Suprapubic skin (tissue), 4 donors: ENCODE measurements at places on chromosomes 2 and 18.

DNA sequence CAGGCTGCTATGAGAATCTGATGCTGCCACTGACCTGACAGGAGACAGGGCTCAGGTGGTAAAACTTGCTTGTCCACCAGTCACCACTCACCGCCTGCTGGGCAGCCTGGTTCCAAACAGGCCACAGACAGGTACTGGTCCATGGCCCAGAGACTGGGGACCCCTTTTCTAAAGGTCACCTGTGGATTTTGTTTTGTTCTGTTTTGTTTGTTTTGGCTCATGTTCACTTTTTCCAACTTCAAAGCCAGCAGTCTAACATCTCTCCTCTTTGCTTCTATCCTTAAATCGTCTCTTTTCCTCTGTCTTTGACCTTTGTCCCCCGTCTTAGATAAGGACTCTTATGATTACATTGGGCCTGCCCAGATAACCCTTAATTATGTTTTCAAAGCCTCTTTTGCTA is 3.3 kb upstream of the CERKL start:
- no peak for DNase-seq

GRCh38 chr2:176650104-176650837 is 381.0 kb downstream of the MTX2 start:
- DNase-seq: no peak

DNA sequence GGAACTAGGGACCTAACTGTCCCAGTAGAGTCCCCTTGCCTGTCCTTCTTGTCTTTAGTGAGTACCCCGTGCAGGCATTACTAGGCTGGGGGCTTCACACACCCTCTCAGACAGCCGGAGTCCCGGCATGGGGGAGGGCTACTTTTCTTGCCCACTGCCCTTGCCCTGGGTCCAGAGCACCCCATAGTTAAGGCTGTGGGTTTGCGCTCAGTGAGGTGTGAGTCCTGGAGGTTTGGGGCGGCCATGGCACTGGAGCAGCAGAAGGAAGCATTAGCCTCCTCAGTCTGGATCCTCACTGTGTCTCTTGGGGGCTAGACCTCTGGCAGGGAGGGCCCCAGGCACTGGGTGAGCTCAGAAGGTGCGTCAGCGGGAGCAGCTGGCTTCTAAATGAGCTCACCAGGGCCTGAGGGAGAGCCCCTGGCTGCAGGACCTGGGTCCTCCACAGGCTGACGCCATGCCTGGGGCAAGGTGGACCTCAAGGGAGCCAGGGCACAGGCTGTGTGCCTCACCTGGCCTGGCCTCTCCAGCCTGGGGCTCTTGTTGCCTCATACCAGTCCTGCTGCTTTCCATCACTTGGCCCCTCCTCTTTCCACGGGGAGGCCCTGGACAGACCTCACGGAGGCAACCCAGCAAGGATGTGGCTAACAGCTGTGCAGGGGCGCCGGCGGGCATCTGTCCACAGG is 27.4 kb downstream of the HS6ST1 start:
- DNase-seq: no peak

- no peak for DNase-seq
These were observed 22.3 kb downstream of the QPCT start for GRCh38 chr2:37366773-37367172.

GRCh38 chr2:219168526-219168925 is 1.3 kb downstream of the SLC23A3 start:
- DNase-seq: no peak

DNA sequence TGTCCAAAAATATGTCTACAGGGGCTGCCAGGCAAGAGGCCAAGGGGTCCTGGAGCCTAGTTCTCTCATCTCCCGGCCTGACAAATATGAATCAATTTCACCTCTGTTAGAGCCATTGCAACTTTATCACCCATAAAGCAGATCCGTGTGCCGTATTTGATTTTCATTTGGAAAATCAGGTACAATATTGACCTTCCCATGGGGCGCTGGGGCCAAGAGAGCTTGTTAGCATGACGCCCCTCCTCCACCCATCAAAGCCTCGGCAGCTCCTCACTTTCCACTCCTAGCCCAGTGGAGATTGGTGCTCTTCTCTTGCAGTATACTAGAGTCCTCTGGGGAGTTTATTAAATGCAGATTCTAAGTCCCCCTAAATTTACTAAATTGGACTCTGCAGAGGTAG is 96.8 kb downstream of the CAPN13 start:
- no peak for DNase-seq

DNA sequence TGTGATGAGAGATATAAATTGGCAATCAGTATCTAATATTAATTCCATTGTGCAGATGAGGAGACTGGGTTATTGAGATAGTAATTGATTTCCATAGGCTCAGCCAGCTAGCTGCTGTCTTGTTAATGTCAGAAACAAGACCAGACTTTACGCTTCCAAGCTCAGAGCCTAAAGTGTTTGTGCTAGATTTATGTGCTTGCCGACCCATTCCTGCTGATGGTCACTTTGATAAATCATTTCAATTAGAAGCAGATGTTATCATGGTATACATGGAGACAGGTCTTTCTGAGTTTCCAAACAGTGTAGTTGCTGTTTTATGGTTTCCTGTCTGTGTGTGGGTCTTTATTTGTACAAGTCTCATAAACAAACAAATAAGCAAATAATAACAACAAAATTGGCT is 92.8 kb downstream of the AQP4 start:
- DNase-seq: no peak

DNA sequence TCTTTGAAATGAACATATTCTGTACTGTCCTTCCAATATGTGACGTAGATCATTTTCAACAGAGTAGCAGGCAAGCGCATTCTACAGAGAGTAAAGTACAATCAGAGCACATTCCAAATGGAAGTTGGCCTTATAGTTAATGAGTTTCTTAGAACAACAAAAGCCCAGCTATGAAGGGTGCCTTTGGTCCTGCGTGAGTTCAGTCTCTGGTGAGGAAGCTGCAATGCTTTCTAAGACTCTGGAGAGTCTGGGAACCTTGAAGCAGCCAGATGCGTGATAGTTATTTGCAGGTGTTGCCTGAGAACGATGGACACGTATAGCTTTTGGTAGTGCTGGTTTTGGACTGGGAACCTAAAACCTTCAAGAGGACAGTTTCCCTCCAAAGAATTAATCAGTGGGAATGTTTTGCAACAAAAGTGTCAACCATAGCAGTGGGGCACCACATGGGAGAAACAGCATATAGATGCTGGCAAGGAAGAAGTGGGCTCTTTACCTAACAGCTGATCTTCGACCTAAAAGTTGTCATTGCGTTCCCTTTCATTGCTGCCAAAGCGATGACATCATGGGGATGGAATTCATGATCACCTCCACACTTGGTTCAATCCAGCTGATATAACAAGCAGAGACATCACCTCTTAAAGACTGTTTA is 9.3 kb upstream of the SNORC start:
- DNase-seq: no peak

DNA sequence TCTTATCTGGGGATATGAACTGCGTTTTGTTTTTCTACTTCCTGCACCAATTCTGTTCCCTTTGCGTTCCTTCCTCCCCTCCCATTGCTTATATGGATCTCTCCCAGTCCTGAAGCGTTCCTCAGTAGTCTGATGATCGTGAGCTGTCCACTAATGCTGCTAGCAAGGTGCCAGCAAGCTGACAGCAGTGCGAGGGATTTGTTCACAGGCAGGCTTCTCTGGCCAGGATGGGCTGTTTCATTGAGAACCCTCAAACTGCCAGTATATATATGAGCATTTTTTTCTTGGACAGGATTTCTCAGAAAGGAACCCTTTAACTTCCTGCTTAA is 40.1 kb downstream of the GTF3C3 start:
- DNase-seq: no peak

DNA sequence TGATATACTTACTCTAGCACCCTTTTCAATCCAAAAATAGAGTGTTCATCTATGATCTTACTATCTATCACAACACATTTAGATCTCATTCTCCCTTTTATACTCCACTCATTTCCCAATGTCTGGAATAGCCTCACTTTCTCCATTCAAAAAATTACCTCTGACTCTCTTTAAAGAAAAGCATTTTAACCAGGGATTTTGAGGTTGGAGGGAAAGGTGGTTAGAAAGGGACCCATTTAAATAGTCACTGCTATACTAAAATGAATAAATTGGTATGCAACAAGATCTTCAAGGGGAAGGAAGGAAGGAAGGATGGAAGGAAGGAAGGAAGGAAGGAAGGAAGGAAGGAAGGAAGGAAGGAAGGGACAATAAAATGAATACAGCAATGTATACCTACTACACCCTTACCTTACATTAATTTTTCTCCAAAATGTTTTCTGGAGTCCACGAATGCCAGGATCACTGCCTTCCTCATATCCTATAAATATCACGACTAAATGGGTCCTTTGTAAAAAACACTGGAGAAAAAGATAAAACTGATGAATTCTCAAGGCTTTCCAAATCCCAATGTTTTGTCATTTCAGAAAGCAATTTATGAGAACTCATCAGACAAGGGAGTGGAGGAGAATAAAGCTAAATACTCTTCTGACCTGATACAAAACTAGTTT is 202.7 kb downstream of the ZEB2 start:
- no peak for DNase-seq

DNA sequence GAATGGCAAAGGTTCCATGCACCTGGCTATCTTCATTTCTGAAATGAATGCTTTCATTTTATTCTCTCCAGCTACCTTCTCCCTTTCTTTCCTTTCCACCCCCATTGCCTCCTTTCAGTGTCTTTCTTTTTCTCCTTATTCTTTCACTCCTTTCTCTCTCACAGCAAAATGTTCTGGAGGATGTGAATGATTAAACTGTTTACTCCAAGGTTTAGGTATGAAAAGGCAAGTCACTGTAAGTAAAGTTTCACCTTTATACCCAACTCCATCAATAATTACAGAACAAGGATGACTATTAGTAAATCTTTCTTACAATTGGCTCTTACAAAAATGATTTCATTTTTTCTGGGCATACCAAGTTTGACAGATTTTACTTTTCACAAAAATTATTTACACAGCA is 4.3 kb downstream of the PAX8 start:
- no peak for DNase-seq

- DNase-seq: no peak
These were observed 1.1 kb upstream of the KCNIP3 start for GRCh38 chr2:95296011-95296410.

- no peak for DNase-seq
These were observed 12.6 kb upstream of the PKDCC start for GRCh38 chr2:42035241-42035640.

- DNase-seq: no peak
These were observed 7.9 kb upstream of the KCNIP3 start for GRCh38 chr2:95289253-95289652.

DNA sequence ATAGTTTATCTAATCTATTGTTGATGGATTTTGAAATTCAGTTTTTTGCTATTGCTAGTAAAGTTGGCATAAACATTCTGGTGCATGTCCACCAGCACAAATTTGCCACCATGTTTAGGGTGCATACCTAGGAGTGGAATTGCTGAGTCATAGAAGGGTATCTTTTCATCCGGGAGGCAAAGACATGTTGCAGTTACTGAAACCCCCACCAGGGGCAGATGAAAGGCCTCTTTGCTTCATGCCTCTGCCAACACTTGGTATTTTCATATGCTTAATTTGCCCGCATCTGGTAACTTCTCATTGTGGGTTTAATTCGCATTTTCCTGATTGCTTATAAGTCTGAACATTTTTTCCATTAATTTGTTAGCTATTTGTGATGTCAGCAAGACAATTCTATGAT is 8.2 kb downstream of the DCC start:
- no peak for DNase-seq

- no peak for DNase-seq
These were observed 61.9 kb downstream of the SLC4A5 start for GRCh38 chr2:74281141-74281975.

DNA sequence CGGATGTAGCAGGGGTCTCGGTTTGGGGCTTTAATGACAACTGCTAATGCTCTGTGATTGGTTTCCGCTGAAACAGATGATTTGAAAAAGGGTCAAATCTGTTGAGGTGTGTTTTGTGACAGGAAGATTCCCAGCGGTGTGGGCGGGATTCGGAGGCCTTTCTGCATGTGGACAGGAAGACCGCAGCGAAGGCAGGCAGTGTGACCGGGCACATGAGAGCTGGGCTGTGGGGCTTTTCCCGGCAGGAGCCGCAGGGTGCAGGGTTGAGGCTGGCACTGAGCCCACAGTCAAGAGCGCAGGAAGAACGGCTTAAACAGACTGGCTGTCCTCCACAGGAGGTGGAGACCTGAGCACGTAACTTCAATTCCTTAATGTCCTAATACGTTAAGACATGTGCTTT is 180.0 kb upstream of the TPO start:
- DNase-seq: no peak

- DNase-seq: no peak
These were observed 745.9 kb downstream of the GALR1 start for GRCh38 chr18:77995593-77995992.

GRCh38 chr2:184879671-184880070 is 281.3 kb downstream of the ZNF804A start:
- no peak for DNase-seq

- DNase-seq: no peak
These were observed 22.6 kb downstream of the MAIP1 start for GRCh38 chr2:199977984-199978415.

DNA sequence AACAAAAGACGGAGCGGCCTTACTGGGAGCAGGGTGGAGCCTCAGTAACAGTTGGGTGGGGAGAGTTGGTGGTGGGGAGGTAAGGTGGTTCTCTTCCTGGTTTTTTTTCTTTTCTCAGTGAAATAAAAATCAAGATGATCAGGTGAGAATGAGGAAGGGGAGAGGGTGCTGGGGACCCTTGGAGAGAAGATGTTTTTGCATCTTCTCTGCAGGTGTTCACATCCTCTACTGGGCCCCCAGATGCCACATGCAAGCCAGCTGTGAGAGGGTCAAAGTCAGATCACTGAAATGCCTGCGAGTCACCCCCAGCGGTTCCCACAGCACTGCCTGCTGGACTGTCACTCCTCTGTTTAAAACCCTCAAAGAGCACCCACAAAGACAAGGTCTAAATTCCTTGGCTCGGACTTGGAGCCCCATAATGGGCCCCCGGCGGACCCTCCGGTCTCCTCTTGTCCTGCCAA is 69.8 kb upstream of the FHL2 start:
- DNase-seq: no peak

GRCh38 chr2:226017107-226017506 is 617.6 kb downstream of the NYAP2 start:
- no peak for DNase-seq
